ENCODE measurements at places on chromosomes 11 and 22.

GRCh38 chr22:41931701-41932269 lies 5.2 kb upstream of the TNFRSF13C start:
- no peak for DNase-seq

GRCh38 chr11:21723678-21724077 lies 469.2 kb upstream of the ANO5 start:
- no peak for DNase-seq

DNA sequence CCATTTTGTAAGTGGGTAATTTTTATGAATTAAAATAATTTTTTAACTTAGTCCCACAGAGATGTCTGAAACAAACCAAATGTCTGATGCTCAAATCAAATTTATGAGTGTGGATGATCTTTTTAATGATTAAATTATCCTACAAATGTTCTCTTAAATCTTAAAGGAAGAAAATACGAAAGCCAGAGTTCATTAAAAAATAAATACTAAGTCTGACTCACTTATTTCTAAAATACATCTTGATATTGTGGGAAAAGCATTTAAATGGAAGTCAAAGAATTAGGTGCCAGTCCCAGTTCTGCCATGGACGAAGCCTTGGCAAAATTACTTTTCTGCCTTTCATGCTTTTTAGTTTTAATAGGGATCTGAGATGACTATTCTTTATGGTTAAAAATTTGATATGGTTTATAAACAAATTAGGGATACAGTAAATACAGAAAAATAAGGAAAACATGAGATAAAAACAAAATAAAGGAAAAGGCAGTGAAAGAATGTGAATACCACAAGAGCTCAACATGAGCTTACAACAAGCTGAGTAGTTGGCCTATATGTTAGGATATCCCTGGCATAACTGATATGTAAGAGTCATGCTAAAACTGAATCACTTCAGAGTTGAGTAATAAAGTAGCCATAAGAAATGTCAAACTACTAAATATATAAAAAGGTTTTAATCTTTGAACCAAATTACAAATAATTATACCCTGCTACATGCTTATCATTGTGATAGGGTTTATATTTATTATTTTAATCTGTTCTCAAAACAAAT lies 9.2 kb downstream of the CCDC34 start:
- DNase-seq, result no peak

DNA sequence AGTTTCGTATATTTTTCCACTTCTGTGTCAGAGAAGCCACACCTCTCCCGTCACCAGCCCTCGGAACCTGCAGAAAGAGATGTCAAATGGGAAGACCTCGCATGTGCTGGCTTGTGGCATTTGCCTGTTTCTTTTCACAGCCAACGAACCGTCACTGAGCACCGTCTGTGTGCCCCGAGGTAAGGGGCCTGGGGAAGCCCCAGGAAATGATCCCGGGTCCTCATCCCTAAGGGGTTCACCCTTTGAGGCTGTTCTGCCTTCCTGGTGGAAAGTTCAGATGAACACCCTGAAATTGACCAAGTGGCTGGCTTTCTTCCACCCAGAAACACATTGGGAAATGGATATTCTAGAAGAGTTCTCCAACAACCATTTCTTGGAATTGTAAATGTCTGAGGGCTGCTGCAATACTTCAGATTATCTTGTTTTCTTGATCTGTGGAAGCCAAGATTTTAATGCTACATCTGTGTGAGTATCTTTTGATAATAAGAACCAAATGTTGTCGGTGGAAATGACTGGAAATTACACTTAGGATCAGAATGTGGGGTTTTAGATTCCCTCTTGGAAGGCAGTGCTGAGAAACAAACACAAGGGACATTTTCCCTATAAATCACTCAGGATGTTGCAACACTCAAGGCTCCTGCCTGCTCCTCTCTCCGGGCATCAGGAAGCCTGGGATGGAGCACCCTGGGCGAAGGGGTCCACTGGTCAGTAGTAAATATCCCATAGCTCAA lies 37.6 kb downstream of the RIBC2 start:
- DNase-seq, result no peak

GRCh38 chr11:12806113-12806512 lies 131.9 kb downstream of the TEAD1 start:
- no peak for DNase-seq

- no peak for DNase-seq
Observed at GRCh38 chr11:45321669-45322068, 35.5 kb upstream of the SYT13 start.

DNA sequence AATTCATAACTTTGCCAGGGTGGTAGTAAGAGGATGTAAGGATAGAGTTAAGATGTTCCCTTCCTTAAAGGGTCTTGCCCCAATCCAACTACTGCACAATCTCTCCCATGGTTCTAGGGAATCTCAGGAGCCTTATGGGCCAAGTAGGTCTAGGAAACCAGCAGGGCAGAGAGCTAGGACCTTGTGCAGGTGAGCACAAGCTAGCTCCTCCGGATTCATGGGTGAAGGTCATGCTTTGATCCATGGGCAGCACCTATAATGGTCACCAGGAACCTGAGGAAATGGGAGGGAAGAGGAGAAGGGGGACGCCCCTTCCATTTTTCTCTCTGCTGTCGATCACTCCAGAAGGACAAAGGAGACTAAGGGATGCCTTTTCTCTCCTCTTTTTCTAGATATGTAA lies 16.8 kb downstream of the KCNJ11 start:
- no peak for DNase-seq

DNA sequence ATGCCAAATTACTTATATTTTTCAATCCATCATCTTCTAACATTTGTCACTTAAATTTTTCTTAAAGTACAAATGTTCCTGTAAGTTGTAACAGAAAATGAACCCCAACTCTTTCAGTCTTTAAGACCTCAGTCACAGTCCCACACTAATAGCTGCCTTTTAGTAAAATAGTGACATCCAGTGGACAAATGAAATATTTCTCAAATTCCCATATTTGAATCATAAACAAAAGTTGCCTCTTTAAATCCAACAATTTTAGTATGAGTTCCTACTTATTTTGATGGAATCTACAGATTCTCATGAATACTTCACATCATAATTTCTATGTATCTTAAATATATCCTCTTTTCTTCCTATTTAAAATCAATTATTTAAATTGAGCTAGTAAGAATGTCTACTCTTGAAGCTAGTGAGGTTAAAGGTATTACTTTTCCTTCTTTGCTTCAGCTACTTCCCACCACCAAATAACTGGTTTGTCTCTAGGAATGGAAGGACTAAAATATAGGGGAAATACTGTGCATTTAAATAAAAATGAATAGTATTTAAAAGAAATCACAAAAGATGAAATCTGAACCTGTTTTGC lies 9.2 kb downstream of the LIN7C start:
- DNase-seq, result no peak

DNA sequence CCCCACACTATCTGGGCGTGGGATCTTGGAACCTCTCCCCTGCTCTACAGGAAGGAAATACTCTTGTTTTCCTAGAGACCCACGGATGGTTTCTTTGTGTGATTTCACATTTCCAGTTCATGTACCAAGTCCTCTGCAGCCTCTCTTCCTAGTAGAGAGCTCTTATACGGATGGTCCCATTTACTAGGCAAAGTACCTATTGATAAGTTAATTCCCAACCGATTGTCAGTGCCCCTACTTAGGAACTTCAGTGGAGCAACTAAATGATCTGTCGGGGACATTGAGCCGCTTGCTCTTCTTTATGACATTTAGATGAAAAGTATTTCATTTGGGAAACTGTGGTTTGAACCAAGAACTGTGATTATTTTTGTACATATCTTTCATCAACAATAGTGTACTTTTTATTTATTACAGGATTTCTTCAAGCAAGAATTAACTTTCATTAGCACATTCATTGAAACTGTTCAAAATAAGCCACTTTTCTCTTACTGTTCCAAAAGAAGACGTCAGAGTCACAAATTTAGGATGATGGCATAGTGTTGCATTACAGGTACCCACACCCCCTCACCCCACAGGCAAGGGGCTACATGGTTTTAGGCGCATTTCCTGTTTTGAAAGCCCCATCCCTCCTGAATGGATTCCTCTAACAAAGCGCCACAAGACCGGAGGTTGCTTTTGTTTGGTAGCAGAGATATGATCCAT lies 34.2 kb downstream of the ELMOD1 start:
- DNase-seq, result no peak

GRCh38 chr11:60919320-60919719 lies 4.9 kb upstream of the TMEM132A start:
- no peak for DNase-seq

DNA sequence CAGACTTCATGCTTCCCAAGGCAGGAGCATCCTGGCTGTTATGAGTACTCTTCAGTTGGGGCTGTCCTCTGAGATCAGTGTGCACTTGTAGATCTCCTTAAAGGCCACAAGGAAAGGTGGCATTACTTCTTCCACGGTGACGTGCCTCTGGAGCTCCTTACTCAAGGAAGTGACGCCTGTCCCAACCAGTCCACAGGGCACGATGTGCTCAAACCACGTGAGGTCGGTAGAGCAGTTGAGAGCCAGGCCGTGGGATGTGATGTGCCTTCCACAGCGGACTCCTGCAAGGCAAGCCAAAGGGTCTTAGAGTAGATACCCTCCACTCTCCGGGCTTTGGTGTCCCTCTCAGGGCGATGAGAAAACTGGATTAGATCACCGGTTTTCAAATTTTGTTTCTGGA lies 1.4 kb downstream of the LIPT2 start:
- no peak for DNase-seq

- DNase-seq, result no peak
Observed at GRCh38 chr11:78318321-78319114, 99.1 kb downstream of the GAB2 start.

DNA sequence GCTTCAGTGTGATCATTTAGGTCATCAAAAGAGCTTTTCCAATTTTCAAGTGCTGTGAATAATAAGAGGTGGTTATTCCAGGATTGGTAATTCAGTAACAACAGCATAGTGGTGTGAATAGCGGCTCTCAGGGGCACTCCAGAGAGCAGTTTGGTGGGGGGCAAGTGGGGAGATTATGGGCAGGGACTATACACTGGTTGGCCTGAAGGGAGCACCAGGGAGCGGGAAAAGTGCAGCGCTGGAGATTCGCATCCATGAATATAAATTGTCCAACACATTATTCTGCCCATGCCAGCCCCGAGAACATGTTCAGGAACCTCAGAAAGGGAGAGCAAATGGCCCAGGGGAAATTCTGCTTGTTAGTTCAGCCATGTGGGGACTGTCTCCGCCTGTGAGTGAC lies 37.9 kb downstream of the OR6Q1 start:
- DNase-seq, result no peak

- DNase-seq, result no peak
Observed at GRCh38 chr11:47551086-47551485, 1.8 kb downstream of the CELF1 start.

GRCh38 chr22:31579835-31580242 lies 82.2 kb downstream of the PISD start:
- DNase-seq, result no peak

DNA sequence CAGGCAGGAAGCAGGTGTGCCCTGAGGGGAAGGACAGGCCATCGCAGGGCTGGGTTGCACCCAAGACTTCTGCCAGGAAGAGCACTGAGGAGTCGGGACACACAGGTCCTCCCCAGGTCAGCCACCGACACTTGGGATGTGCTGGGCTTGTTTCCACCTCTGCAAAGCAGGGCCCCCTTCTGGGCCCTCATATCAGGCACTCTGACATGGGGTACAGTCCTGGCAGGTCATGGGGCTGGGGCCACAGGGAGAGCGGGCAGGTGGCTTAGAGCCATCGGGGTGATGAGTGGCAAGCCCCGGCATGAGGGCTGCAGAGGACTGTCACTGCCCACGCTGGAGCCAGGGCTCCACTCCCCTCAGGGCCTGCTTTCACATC lies 7.9 kb upstream of the ADORA2A start:
- no peak for DNase-seq

- DNase-seq, result peak; percentile 26
Observed at GRCh38 chr11:45079943-45080719, 66.3 kb upstream of the PRDM11 start.

- DNase-seq, result no peak
Observed at GRCh38 chr11:130087294-130087926, 17.7 kb downstream of the APLP2 start.

- no peak for DNase-seq
Observed at GRCh38 chr11:31246451-31247165, 122.9 kb downstream of the DCDC1 start.

DNA sequence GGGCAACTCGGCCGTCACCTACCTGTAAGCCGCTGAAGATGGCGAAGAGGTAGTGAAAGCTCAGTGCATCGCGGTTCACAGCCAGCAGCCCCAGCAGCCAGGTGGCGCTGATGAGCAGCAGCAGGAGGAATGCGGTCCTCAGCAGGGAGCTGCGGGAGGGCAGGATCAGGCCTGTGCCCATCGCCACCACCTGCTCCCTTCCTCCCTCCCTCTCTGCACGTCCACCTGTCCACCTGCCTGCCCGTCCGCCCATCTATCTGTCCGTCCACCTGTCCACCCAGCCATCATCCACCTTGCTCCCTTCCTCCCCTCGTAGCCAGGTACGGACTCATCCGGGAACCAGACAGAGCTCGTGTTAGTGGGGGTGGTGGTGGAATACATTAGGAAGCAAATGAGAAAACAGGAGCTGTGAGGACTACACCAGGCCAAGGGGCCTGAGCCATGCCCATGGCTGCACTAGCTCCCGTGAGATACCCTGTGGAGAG lies 32.2 kb downstream of the TRMU start:
- DNase-seq, result peak; percentile 58

DNA sequence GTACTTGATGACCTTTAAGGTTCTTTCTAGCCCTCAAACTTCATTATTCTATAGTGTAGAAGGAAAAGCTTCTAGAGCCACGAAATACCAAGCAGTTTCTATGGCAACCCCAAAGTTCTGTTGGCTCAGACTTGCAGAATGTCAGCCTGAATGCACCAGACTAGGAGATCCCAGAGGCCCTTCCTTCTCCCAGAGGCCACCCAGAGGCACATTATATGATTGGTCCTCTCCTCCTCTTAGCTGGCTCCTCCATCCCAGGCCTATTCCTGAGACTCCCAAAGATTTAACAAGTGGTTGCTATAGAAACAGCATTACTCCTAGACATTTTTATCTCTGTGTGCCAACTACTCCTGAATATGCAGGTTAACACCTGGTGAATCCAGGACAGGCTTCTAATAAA lies 69.2 kb upstream of the CCDC90B start:
- no peak for DNase-seq

- no peak for DNase-seq
Observed at GRCh38 chr11:115706626-115707135, 202.5 kb upstream of the CADM1 start.

DNA sequence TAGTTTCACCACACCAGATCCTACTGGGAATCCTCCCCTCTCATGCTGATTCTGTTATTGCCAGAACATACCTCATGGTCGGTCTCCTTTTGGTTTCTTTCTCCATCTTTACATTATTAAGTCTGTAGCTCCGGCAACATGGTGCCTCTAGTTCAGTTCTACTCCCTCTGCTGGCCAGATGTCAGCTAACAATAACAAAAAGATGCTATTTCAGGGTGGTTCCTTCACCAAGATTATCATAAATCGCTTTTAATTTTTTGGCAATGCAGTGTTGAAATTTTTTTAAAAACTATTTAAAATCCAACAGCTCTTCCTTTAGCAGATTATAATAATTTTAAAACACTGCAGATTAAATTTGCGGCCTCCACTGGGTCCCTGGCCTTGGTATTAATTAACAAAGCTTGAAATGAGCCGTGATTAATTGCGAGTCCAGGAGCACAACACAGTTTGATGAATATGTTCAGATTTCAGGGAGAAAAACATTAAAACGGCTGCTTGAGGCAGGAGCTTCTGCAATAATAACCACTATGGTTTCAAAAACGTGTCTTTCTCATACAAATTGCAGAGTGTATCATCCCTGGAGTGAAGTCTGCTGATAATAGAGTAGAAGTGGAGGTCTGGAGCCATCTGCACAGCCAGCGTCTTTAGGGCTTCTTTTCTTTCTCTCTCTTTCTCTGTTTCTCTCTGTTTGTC lies 492.9 kb upstream of the KIRREL3 start:
- DNase-seq, result no peak
